Fibroblast of skin of back (primary cell): ENCODE measurements at places on chromosomes 16 and 17.

- no peak for DNase-seq
Observed at GRCh38 chr16:67672306-67672705, 5.7 kb downstream of the C16orf86 start.

DNA sequence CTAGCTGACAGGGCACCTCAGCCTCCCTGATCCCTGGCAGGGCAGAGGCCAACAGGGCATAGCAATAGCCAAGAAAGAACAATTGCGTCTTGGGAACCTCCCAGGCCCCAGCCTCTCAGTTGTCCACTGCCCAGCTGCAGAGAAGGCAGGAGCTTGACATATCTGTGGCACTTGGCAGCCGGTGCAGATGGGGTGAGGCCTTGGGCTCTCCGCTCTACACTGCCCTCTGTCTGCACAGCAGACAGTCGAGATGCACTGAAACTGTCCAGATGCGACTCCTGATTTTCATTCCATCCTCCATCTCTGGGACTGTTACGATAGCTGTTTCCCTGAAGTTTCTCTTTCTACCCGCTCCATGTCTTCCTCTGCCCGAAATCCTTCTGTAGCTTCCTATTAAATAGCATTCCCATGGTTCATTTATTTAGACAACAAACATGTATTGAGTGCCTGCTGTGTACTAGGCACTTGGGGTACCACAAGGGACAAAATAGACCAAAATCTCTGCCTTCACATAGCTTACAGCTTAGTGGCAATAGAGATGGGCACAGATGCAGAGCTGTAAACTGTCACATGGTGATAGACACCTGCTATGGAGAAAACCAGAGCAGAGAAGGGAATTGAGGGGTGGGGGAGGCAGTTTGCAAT is 3.3 kb downstream of the POLR3E start:
- DNase-seq = peak; percentile 61

- DNase-seq = no peak
Observed at GRCh38 chr16:53643474-53643873, 60.2 kb downstream of the RPGRIP1L start.

DNA sequence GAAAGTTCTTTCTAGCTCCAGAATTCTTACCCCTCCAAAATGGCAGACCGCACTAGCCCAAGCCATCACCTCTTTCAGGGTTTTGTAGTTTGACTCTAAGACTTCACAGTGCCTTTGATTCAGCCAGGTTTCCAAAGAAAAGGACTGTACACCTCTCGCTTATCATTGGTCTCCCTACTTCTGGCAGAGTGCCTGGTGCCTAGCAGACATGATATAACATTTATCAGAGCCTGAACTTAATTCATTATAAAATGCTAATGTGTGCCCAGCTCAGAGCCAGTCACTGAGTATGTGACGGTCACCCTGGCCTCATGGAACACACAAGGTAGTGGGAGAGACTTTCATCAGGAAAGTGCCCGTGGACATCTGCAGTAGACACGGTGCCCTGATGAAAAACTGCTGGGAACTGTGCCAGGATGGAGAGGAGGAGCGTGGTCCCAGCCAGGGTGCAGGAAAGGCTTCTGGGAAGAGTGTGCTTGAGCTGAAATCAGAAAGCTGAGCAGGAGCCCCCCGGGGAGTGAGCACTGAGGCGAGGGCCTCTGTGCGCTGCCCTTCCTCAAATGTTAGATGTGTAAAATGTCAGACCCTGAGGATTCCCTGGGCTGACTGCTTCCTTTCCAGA is 34.3 kb upstream of the LGALS9 start:
- DNase-seq = no peak

- no peak for DNase-seq
Observed at GRCh38 chr17:2905269-2905668, 109.0 kb downstream of the RAP1GAP2 start.

- DNase-seq = no peak
Observed at GRCh38 chr17:34321964-34322363, 2.7 kb downstream of the CCL8 start.

GRCh38 chr17:81428121-81428515 is 32.9 kb downstream of the BAHCC1 start:
- peak; percentile 57 for DNase-seq

GRCh38 chr16:381789-382717 is at the start of gene PGAP6:
Gene PGAP6, minus strand, starts transcription at chr16:381978. Its CDS starts 157 bp downstream, at chr16:381821.
- peak; percentile 65 for DNase-seq

DNA sequence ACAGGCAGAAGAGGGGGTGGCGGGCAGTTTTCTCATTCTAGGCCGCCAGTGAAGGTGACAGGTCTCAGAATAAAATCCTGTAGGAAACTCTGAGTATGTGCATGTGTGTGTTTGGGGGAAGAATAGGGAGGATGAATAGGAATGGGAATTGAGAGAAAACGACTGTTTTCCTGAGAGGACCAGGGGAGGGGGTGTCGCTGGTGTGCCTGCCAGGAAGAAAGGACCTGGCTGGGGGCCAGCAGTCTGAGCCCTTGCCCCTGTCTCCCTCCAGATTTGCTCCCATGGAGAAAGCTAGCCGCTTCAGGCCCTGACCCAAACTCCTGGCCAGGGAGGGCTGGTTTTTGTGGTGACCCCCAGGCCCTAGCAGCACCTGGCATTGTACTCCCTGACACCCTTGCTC is 14.4 kb downstream of the C17orf50 start:
- no peak for DNase-seq

DNA sequence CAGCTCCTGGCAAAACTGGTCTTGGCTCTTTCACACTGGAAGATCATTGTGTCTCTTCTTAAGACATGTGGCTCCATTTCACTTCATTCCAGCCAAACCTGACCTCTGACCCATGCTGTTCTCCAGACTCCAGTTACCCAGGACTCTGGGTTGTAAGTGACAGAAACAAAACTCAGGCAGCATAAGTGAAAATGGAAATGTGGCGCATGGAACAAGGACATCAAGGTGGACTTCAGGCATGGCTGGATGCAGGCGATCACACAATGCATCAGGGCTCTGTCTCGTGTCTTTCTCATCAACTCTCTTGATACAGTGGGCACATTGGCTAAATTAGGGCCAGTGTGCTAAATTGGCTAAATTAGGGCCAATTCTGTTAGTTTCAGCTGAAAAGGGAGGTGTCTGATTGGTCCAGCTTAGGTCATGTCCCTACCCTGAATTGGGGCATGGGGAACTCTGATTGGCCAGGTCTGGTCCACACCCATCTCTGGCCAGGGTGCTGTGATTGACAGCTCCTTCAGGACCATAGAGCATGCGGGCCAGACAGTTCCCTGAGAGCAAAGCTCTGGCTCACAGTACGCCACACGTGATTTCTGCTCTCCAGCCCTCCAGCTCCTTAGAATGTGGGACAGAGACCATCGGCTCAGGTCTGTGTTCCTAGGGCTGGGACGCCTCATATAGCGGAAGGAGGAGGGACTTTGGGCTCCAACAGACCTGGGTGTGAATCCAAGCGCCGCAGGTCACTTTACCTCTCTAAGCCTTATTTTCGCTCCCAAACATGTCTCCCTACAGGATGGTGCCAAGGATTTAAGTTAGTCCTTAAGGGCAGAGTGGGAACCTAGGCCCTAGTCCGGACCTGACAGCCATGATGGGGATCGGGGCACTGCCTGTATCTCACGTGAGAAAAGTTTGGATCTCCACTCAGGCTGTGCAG is 17.5 kb downstream of the SOCS1 start:
- DNase-seq = no peak

- peak; percentile 93 for DNase-seq
Observed at GRCh38 chr17:77002103-77003045, 134.2 kb downstream of the MGAT5B start.

DNA sequence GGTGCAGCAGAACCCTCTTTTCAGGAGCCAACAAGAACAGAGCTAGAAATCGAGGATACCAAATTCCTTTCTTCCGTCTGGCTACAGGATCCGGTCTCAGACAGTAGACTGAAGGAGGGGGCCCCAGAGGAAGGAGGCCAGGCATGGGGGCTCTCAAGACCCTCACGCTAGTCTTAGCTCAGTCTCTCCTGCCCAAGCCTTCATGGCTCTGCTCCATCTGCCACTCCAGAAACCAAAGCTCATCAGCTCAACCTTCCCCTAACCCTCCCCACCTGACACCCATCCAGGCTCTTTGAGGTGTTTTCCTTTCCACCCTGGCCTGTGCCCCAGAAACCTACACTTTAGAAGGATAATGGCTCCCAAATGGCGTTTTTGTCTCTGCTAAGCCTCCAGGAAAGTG is 6.2 kb upstream of the TMEM92 start:
- DNase-seq = no peak

GRCh38 chr17:81534157-81535006 is 6.2 kb downstream of the FSCN2 start:
- DNase-seq = peak; percentile 42

GRCh38 chr16:66267292-66268014 is 99.0 kb upstream of the CDH5 start:
- DNase-seq = no peak

- no peak for DNase-seq
Observed at GRCh38 chr17:78474614-78475146, 96.2 kb downstream of the PGS1 start.

DNA sequence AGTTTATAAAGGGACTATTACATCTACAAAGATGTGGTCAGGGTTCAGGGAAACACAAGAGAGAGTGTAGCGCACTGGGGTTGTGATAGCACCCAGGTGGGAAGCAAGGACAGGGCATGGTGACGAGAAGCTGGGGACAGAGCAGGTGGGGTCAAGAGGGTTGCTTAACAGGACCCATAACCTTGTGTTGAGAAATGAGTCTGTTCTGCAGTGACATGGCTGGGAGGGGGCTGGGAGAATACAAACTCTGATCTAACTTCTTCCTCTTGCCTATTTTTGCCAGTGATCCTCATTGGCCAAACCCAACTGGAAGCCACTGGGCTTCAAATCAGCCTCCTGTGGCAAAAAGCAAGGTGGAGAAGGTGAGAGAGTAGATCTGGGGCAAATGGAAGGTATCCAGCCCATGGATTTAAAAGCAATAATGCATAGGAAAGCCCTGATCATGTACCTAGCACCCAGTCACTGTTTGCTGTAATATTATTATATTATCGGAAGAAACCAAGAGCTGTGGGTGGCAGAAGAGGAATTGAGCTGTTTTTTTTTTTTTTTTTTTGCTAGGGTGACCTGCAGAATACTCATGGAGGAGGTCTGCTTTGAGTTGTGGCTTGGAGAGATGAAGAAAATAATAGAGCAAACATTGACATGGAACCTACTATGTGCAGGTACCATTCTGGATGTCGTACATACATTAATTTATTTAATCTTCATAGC is 76.9 kb upstream of the ZFHX3 start:
- no peak for DNase-seq

DNA sequence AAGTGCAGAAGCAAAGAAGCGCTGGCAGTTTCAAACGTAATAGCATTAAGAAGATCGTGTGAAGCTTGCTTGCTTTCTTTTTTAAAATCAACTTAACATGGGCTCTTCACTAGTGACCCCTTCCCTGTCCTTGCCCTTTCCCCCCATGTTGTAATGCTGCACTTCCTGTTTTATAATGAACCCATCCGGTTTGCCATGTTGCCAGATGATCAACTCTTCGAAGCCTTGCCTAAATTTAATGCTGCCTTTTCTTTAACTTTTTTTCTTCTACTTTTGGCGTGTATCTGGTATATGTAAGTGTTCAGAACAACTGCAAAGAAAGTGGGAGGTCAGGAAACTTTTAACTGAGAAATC is 17.4 kb upstream of the RAB11FIP4 start:
- DNase-seq = no peak

DNA sequence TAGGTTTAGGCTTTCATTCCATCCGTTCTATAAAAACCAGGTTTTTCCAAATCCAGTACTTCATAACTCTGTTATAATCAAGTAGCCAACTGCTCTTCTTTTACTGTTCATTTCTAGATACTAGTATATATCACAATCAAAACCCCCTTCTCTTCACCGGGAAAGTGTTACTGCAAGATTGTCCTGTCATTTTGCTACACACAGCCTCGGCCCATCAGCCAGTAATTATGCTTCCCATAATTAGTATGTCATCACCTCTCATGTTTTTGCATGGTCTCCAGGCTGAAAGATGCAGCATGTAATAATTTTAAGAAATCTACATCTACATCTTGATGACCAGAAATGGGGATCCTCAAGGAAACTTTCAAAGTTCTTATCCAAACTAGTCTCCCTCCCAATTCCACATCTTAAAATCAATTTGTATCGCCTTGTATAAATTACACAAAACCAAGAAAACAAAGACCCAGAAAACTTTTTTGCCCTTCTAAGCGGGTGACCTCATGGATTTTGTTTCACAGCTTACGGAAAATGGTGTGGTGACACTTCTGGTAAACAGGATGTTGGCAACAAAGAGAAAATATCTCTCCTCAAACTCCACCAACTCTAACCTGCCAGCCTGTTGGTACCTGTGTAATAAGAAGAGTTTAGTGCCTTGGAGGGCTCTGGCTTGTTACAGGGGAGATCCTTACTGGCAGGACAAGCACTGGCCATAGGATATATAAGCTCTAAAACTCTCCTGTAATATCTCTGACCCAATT is 9.3 kb downstream of the TACO1 start:
- no peak for DNase-seq

DNA sequence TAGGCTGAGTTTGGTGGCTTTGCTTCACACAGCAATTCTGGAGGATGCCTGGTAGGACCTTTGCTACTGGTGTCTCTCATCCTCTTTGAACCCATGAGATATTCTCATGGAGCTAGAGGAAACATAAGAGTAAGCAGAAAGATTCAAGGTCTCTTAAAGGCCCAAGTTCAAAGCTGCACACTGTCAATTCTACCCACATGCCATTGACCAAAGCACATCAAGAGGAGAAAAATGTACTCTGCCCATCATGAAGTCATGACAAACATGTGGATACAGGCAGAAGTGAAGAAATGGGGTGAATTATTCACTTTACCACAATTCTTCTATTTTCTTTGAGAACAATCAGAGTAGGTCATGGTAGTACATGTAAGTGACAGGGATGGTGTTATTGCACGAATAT is 13.1 kb downstream of the SKA2 start:
- DNase-seq = no peak

DNA sequence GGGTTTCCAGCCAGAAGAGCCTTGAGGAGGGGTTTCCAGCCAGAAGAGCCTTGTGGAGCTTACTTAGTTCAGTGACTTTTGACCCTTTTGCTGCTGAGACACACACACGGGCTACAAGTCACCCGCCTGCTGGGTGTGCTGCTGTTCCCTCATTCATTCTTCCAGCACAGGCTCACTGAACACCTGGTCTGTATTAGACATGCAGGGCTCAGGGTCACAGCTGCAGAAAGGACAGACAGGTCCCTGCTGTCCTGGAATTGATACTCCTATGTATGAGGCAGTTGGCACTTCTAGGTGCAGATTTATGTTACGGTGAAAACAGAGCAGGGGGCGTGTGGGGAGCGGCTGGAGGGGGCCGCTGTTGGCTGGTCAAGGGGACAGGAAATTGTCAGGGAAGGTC is 6.8 kb downstream of the CACNG4 start:
- DNase-seq = no peak

GRCh38 chr17:44862278-44862914 is 14.7 kb downstream of the HIGD1B start:
- DNase-seq = no peak

DNA sequence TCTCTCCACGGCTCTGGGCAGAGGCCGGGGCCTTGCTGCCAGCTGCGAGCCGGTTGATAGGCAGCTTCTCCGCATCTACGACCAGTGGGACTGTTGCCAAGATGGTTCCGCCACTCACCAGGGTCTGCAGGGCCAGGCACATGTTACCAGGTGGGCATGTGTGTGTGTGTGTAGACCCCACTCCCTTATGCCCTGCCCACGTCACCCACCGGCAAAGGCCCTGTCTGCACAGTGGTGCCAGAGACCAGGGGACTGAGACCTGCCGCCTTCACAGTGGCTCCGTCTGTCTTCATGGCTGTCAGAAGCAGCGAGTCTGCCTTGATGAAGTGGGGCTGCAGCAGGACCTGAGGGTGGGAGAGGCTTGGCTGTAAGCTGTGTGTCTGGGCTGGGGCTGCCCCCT is 17.7 kb downstream of the SREBF1 start:
- DNase-seq = no peak

GRCh38 chr17:58352596-58353388 is 791 bp upstream of the SUPT4H1 start:
- DNase-seq = peak; percentile 66
